Midbrain (tissue), 1 donor: ENCODE measurements at places on chromosomes 3 and 15.

- DNase-seq: no peak
Observed at GRCh38 chr15:51114437-51115119, 19.9 kb upstream of the TNFAIP8L3 start.

DNA sequence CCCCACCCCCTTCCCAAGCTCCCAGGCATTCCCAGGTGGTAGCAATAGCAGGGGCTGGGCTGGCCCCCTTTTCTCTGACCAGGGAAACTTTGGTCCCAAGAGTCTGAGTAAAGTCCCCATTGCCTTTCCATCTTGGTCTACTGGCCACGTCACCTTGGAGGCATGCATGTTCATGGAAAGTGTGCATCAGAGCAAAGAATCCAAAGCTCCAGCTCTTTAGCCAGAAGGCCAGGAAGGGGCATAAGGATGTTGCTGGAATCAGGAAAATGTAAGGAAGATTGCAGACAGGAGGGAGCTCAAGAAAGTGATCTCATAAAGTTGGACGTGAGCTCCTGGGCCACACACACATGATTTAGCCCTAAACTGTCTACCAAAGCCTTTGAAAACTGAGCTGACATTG, 63.6 kb downstream of the KBTBD12 start:
- no peak for DNase-seq

- peak; percentile 90 for DNase-seq
Observed at GRCh38 chr3:45583021-45583851, 11.3 kb upstream of the LIMD1 start.

- DNase-seq: no peak
Observed at GRCh38 chr3:158260392-158260791, 150.5 kb downstream of the RSRC1 start.

DNA sequence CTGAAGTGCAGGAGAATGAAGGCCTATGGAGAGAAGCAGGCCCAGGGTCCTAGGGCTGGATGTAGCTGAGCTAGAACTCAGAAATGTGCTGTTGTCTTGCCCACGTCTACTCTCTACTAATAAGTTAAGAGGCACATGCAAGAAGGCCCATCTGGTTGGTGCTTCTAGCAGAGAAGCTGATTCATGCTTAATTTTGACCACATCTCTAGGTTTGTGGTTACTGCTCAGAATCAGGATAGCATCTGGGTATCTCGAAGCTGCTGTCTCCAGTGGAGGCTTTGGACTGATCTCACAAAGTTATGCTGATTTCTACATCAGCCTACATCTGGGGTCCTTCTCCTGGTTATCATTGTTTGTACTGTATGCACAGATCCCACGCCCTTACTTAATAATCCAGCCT, 87.3 kb downstream of the CACNA1D start:
- no peak for DNase-seq

DNA sequence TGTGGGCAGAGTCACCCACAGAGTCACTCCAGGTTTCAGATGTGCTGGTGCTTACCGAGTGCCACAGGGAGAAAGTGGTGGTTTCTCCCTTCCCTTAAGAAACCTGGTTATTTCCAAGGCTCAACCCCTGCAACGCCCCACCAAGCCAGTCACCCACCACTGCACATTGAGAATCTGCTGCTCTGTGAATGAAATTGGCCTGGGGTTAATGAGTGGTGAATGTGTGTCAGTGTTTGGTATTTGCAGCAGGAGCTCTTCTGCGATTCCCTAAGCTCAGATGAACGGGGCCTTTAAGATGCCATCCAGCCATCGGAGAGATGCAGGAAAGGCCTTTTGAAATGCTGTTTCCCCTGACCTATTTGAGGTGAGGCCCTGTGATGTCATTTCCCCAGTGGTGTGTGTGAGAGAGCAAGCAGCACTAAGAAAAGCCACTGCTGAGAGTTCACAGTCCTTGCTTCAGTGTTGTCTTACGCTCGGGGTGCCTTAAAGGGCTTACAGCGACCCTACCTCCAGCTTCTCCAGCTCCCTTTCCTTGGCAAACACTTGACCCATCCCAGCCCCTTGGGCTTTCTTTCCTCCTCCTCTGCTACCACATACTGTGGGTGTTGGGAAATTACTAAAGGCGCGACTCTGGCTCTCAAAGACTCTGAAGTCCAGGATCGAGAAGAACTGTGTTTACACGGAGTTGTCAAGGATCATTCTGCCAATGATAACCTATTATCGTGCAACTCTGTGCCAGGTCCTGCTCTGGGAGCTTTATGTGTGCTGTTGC, 68.9 kb downstream of the SMAD3 start:
- no peak for DNase-seq

GRCh38 chr3:41276191-41276590, 76.9 kb downstream of the CTNNB1 start:
- no peak for DNase-seq

GRCh38 chr15:56208641-56209155, 35.0 kb downstream of the RFX7 start:
- DNase-seq: no peak

GRCh38 chr3:64164349-64164748, 60.9 kb downstream of the PRICKLE2 start:
- no peak for DNase-seq

GRCh38 chr3:76998555-76998954, 41.3 kb upstream of the ROBO2 start:
- DNase-seq: no peak

DNA sequence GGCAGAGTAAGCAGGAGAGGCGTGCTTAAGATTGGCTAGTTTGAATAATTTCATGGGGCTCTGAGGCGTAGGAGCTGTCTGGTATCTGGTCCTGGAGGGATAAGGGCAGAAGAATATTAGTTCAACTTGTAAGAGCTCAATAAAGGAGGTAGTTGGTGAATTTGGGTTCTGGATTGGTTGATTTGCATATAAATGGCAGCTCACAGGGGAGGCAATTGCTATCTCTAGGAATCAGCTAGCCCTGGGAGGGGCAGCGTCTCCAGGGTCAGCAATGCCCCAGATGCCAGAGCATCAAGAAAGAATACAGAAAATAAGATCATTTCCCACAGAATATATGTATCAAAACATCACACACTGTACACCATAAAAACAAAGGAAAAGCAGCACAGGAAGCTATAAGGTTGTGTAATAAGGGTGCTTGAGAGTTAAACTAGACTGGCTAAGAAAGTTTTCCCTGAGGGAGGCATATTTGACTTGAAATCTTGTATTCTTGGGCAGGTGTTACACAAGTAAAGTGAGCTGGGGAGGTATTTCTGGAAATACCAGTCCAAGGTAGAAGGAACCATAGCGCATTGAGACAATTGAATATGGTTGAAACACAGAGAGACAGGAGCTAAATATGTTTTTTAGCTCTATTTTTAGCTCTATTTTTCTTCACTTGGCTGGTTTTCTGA, 6.1 kb downstream of the MOBP start:
- DNase-seq: no peak

DNA sequence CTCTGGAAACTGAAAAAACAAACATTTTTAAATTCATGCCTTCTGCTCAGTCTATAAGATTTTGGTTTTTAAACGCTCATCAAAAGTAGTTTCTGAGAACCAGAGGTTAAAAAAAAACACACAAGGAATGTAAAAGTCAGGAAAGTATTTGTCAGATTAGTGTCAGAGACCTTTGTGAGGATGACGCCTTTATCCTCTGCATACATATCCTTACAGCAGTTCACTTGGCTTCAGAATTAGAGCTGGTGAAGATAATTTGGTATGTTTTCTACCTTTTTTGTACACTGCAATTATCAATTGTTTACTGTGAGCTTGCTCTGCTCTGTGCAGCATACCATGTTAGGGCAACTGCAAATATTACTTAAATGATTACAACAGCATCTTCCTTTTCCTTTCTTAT, 8.3 kb downstream of the PRTG start:
- no peak for DNase-seq

DNA sequence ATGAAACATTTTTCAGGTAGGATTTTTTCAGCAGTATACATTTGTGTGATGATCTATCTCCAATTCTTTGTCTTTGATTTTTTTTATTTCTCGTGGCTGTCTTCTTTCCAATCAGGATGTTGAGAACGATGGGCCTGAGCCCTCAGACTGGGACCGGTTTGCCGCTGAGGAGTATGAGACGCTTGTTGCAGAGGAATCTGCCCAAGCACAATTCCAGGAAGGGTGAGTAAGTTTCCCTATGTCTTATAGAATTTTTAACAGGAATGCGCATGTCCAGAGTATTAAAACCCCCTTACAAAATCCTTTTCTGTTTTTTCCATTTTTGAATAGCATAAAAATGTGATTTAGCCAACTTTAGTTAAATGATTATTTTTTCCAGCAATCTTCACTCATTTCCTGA, 90.0 kb downstream of the MSL2 start:
- no peak for DNase-seq

GRCh38 chr15:84725001-84725491, 9.1 kb upstream of the SEC11A start:
- DNase-seq: no peak

GRCh38 chr15:77921664-77922063, 155.8 kb downstream of the TBC1D2B start:
- no peak for DNase-seq

GRCh38 chr3:40302784-40303183, 6.7 kb upstream of the EIF1B start:
- no peak for DNase-seq

DNA sequence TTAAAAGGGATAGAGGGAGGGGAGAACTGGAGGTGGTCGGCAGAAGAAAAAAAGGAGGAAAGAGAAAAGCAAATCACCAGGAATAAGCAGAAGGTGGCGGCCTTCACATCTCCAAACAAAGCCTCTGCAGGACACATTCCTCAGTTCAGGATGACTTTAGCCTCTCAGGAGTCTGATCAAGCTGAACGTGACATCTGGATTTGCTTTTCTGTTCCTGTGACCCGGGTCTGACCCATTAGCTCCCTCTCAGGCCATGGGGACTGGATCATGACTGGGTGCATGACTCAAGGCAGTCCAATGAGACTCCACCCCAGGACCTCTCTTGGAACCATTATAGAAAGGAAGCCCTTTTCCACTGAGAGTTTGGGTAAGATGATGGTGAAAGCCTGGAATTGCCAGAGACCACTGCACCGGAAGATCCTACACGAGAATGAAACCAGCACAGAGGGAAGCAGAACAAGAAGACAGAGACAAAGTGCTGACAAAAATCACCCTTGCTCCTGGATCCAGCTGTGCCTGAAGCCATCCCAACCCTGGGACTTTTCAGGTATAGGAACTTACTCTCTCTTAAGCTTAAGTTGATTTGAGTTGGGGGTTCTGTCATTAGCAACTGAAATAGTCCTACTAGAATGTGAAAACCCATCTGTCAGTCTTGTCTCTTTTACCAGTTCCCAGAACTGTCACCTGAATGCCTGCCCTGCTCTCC, 45.4 kb upstream of the RAD18 start:
- DNase-seq: no peak

DNA sequence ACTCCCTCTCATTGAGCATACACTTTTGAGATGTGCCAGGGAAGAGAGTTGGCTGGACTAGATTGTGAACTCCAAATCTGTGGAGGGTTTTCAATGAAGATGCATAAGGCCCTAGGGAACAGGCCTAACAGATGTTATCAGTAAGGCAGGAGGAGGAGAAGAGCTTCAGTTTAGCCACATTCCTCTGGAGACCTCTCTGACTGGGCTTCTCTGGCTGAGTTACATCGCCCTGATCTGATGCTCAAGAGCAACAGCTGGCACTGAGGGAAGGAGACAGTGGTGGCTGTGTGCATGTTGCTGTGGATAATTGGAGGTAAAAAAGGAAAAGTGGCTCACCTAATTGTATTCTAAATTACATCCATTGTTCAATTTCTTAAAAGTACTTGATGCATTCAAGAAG, 206.4 kb upstream of the CFAP20DC start:
- DNase-seq: no peak

- no peak for DNase-seq
Observed at GRCh38 chr3:58130591-58130990, 80.2 kb downstream of the DNASE1L3 start.

DNA sequence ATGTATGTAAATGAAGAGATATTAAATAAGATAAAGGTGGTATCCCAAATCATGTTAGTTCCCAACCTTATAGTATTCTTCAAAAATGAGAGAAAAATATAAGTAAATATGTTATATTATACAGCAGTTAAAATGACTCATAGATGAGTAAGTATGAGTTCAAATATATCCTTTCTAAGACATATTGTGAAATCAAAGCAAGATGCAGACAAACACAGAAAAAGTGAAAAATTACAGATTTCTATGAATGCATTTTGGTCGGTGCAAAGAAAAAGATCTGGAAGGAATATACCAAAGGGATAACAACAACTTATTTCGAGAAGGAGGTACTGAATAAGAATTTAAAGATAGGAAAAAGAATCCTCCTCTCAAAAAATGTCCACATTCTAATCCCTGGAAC, 181.2 kb upstream of the TTC14 start:
- no peak for DNase-seq

GRCh38 chr3:124174476-124174875, 182.6 kb upstream of the ROPN1 start:
- DNase-seq: no peak

GRCh38 chr15:60507596-60508424, 28.9 kb upstream of the ICE2 start:
- peak; percentile 62 for DNase-seq

DNA sequence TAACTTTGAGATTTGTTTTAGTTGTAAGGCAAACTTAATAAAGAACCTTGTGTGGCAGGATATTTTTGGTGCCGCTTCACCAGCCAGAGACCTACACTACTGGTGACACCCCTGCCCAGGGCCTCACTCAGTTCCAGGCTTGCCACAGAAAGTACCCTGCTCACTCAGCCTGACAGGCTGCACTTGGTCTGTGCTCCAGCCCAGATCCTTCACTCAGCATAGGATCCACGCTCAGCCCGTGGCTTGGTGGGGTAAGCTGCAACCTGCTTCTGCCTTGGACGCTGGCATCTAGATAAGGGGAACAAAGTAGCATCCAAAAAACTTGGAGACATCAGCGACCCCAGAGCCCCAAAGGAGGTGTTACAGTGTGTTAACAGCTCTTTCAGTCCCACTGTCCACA, 825.5 kb downstream of the EPHA3 start:
- no peak for DNase-seq

- no peak for DNase-seq
Observed at GRCh38 chr3:165466856-165467255, 270.7 kb upstream of the SLITRK3 start.

- DNase-seq: no peak
Observed at GRCh38 chr15:35470441-35470840, 75.5 kb downstream of the DPH6 start.

- no peak for DNase-seq
Observed at GRCh38 chr3:36178018-36178417, 202.3 kb upstream of the STAC start.

DNA sequence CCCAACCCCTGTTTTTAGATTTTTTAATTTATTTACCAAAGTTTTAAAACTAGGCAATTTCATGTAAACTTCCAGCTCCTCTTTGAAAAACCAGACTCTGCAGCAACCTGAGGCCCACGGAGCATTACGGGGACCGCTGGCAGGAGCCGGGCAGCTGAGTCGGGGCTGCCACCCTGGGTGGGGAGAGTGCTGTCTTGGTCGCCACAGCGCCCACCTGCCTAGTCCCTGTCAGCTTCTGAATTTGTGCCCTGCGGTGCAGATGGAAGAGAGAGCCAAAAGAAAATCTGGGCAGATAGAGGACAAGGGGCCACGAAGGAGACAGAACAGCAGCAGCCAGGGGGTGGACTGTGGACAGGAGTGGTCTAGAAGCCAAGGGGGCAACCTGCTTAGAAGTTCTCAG, 34.6 kb downstream of the PXYLP1 start:
- no peak for DNase-seq
